WERI-Rb-1 (cell line): ENCODE measurements at places on chromosomes 4 and X.

- no peak for DNase-seq
Observed at GRCh38 chrX:10177004-10177396, 20.2 kb downstream of the CLCN4 start.

- DNase-seq: no peak
Observed at GRCh38 chr4:100146756-100147155, 43.5 kb downstream of the DDIT4L start.

GRCh38 chr4:164783976-164784375, 30.0 kb downstream of the SMIM31 start:
- no peak for DNase-seq

DNA sequence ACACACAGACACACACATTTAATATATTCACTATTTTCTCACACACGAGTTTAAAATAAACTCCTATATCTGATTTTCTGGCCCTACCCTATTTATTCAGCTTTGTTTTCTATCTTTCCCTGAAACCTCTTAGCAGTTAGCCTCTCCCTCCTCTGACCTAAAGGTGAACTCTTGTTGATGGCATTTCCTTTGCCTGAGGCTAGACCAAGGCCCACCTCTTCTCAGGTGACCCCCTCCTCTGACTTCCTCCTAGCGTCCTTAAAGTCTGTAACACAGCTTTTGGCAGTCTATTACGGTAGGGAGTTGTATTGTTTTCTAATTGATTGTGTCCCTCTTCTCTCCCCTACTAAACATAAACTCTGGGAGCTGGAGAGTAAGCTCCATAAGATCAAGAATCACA, 1.7 kb upstream of the SRPX2 start:
- DNase-seq: no peak

GRCh38 chr4:143046906-143047305, 137.8 kb upstream of the USP38 start:
- no peak for DNase-seq

- DNase-seq: no peak
Observed at GRCh38 chr4:41844327-41844726, 90.9 kb upstream of the TMEM33 start.
